ENCODE measurements at places on chromosomes 1 and 21.

DNA sequence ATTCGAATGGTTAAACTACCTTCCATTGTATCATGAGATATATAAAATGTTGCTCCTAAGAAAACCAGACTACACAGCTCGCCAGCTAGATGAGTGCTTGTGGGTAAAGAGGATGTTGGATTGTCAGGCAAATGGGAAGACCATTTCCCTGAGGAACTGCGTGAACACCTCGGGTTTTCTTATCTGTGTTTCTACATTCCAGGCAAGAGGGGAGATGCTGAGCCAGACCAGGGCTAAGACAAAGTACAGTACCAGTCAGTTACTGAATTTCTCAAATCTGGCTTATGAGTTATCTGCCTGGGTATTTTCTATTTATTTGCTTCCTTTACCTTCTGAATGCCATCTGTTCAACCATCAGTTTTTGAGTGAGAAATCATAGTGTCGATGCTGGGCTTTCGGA is 170.8 kb downstream of the PLA2G4A start:
- DNase-seq: no peak

DNA sequence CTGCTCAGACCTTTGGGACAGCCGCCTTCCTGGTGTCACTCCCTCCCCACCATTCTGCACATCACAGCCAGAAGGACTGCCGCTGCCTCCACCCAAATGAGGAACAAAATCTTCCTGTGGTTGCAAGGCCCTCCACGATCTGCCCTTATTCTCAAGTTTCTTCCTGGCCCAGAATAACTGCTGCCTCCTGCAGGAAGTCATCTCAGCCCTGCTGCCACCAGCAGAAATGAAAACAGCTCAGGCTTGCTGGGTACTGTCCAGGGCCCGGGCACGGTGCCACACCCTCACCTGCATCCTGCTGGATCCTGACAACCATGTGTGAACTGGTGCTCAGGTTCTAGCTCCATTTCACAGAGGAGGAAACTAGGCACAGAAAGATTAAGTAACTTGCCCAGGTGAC is 2.8 kb downstream of the CLDN19 start:
- DNase-seq: peak; percentile 65

GRCh38 chr1:188228623-188229022 is 1399.9 kb downstream of the PLA2G4A start:
- DNase-seq: no peak

DNA sequence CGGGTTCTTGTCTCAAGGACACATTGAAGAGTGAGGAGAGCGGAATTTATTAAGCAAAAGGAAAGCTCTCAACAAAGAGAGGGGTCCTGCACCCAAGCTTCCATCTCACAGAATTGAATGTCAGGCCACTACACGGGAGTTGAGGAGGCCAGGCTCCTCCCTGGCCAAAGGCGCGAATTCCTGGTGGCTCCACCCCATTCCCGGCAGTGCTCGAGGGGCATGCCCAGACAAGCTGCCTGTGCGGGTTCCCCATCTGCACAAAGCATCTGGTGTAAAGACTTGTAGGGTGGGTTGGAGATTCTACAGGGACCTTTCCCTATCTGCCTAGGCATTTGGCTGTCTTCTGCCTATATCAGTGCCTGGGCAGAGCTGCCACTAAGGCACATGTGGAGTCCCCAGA is 648.5 kb upstream of the PKN2 start:
- DNase-seq: no peak

- peak; percentile 69 for DNase-seq
Measured at GRCh38 chr1:175152006-175152652, 40.4 kb downstream of the KIAA0040 start.

GRCh38 chr1:247452447-247453039 is 5.4 kb downstream of the OR2B11 start:
- no peak for DNase-seq

DNA sequence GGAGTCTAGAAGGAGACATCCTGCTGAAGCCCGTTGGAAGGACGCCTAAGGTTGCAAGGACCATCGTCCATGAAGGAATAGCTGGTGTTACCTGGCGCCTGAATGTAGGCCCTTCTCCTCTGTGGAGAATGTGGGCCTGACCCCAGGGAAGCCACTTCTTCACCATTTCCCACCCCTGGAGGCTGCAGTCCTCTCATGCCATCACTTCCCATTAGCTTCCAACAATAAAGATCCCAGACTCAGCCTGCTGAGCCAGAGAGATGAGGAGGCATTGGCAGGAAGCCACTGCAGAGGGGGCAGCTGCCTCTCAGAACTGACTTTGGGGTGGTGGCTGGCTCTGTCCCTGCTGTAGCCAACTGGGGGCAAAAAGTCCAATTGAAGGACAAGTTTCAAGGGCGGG is 21.3 kb upstream of the KCNE2 start:
- DNase-seq: no peak

- DNase-seq: no peak
Measured at GRCh38 chr1:6472391-6472790, 6.4 kb upstream of the TNFRSF25 start.

All from GM20000 (cell line).